Fibroblast of the aortic adventitia (primary cell): ENCODE measurements at places on chromosomes 1 and 21. TPM values are rescaled to one million over a fixed set of nuclear protein-coding genes. Genes with fewer than 3 reads are reported as not detected.

The LCE1C gene
- total RNA-seq = not detected in 2 replicates

The SV2A gene
- 17.4 and 25.0 TPM in 2 replicates for total RNA-seq

The HTR6 gene
- 0.09 TPM in 1 of 2 replicates, not detected in the other for total RNA-seq

The THRAP3 gene
- total RNA-seq = 47.8 and 130 TPM in 2 replicates

The DCST1 gene
- not detected in 2 replicates for total RNA-seq

The CFHR1 gene
- 1.1 TPM in 1 of 2 replicates, not detected in the other for total RNA-seq

The PLA2G4A gene
- 7.3 and 74.7 TPM in 2 replicates for total RNA-seq

The FAM167B gene
- 1.4 and 2.1 TPM in 2 replicates for total RNA-seq

The OR2M3 gene
- total RNA-seq = under 0.01 TPM in 1 of 2 replicates, not detected in the other

The AQP10 gene
- total RNA-seq = not detected in 2 replicates

The LCE3D gene
- not detected in 2 replicates for total RNA-seq

The ELAVL4 gene
- total RNA-seq = not detected in 2 replicates

The IVL gene
- total RNA-seq = not detected in 2 replicates

The MDM4 gene
- total RNA-seq = 55.1 and 107 TPM in 2 replicates

The ADPRS gene
- total RNA-seq = 21.1 and 25.5 TPM in 2 replicates

The TRIM67 gene
- total RNA-seq = not detected in 2 replicates

The OR2L2 gene
- not detected in 2 replicates for total RNA-seq

The KCTD3 gene
- 45.6 and 68.1 TPM in 2 replicates for total RNA-seq

The SPRR2A gene
- total RNA-seq = not detected in 2 replicates

The TNFRSF14 gene
- total RNA-seq = 12.0 and 32.2 TPM in 2 replicates

The PITHD1 gene
- total RNA-seq = 43.8 and 50.0 TPM in 2 replicates

The GJA8 gene
- not detected in 2 replicates for total RNA-seq

The NHLH1 gene
- not detected in 2 replicates for total RNA-seq

The HSD17B7 gene
- 8.4 TPM in 2 replicates for total RNA-seq

The CHI3L1 gene
- total RNA-seq = 3.0 and 5.5 TPM in 2 replicates

The INAVA gene
- total RNA-seq = not detected in 2 replicates

The AGTRAP gene
- total RNA-seq = 15.0 and 49.4 TPM in 2 replicates

The CLDN17 gene
- total RNA-seq = 0.49 TPM in 1 of 2 replicates, not detected in the other

The SLC5A9 gene
- not detected in 2 replicates for total RNA-seq

The LINGO4 gene
- not detected in 2 replicates for total RNA-seq

The RPTN gene
- not detected in 2 replicates for total RNA-seq

The CASQ2 gene
- total RNA-seq = not detected in 2 replicates

The ALX3 gene
- 0.09 TPM in 1 of 2 replicates, not detected in the other for total RNA-seq

The SH2D5 gene
- total RNA-seq = 1.6 and 3.2 TPM in 2 replicates

The KRTAP11-1 gene
- total RNA-seq = not detected in 2 replicates

The RGS5 gene
- 6.4 and 20.2 TPM in 2 replicates for total RNA-seq
